ENCODE measurements at places on chromosomes 1 and 21. TPM values are rescaled to one million over a fixed set of nuclear protein-coding genes. Genes with fewer than 3 reads are reported as not detected.

The BCAR3 gene
- total RNA-seq, result 17.5 TPM

The ARHGAP30 gene
- 7.4 TPM for total RNA-seq

The SERPINC1 gene
- total RNA-seq, result 0.21 TPM

The HAPLN2 gene
- total RNA-seq, result 1.9 TPM
